ENCODE measurements at places on chromosomes 13 and 19.

GRCh38 chr13:97140611-97141010 is 81.5 kb upstream of the MBNL2 start:
- DNase-seq = no peak

DNA sequence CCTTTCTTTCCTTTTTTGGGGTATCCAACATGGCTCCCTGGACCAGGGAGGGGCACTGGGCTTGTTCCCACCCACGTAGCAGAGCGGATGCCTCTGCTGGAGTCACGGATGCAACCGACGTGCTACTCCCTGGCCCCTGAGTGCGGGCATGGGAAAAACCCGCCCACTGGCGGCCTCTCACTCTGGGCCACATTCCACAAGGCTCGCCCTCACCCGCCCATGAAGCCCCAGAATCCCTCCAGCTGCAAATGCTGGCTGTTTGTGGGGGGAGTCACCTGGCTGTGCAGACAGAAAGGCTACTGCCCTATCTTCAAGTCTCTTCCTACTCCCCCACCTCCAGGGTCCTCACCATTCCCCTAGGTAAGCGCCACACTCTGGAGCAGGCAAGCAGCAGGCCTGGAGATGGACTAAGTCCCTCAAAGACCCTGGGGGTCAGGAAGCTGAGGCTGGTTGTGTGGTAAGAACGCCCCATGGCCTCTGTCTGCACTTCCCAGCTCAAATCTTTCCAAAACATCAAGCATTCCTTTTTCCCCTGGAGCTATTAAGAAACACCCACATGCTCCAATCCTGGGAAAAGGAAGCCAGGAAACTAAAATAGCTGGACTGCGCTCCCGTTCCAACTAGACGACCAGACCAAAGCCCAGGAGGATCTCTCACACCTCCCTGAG is 17.9 kb upstream of the EPHX3 start:
- DNase-seq = no peak

DNA sequence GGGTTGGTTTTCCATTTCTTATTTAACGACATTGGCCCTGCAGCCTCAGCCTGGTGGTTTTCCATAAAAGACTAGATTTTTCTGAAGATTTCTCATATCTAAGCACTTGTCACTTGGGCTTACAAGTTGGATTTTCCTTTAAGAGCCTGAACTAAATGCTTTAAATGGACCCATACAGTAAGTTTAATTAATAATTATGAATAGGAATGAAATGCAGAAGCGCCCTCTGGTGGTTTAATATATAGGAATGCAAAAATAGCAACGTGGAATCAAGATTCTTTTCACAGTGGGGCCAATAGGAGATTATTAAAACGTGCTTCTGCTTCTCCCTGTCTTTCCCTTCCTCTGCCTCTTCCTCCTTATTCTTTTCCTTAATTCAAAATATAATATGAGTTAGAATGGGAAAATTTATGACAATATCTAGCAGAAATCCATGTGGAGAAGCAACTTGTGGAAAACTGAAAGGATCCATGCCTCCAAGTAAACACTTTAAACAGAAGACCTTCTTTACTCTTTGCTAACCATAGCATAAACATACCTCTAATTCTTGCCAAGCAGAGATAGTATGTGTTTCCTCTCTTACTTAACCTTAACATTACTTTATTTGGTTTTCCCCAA is 324.0 kb downstream of the GPC5 start:
- no peak for DNase-seq

- DNase-seq = peak; percentile 64
These were observed 79.3 kb downstream of the KDM4B start for GRCh38 chr19:5048091-5048726.

DNA sequence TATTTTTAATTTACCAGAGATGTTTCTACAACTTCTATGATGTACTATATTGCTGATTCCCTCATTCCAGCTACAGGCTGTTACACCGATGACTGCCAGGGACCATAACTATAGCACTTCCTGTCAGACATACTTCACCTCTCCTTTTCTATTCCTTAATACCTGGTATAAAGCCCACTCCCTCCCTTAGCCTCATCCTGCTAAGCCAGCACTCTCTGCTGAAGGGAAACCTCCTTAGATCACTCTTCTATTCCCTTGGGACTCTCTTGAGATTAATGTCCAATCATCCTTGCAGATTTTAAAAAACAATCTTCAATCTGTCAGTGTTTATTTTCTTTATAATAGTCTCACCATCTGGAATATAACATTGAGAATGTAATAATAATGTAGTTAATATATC is 127.9 kb downstream of the DIAPH3 start:
- DNase-seq = peak; percentile 38

DNA sequence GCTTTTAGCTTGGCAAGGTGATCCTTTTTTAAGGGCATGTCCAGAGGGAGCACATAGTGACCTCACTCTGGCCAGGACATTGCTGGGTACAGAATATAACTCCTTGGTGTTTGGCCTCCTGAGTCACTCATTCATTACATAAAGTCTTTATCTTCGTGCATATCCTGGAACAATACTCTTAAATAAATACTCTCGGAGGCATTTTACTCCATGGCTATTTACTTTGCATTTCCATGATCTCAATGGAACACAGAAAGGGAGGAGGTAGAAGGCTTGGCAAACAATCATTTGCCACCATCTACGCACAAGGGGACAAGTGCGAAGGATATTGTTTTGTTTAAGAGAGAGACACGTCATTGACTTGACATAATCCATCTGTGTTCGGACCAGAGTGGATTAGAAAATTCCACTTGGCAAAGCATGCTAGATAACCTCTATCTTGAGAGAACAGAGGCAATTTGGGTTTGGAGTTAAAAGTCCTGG is 210.0 kb downstream of the IRS2 start:
- DNase-seq = no peak

GRCh38 chr19:39637891-39638290 is 17.8 kb upstream of the LGALS16 start:
- DNase-seq = no peak

GRCh38 chr19:21705393-21705792 is 62.0 kb downstream of the ZNF100 start:
- no peak for DNase-seq

DNA sequence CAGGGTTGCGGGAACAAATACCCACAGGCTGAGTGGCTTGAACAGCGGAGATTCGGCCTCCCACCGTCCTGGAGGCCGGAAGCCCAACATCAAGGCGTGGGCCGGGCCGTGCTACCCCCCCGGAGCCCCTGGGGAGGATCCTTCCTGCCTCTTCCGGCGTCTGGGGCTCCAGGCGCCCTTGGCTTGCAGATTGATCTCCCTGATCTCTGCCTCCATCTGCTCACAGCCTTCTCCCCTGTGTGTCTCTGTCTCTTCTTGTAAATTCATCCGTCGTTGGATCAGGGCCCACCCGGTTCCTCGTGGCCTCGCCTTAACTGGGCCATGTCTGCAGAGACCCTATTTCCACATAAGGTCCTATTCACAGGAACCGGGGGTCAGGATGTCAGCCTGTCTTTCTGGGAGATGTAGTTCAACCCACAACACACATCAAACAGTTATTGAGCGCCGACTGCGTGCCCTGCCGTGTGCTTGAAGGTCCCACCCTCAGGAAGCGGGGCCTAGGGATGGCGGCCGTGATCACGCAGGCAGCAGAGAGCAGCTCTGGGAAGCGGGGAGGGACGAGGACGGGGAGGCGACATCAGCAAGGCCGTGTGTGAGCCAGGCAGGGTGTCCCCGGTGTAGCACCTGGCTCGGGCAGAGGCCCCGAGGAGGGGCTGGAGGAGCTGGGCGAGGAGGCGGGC is 21.3 kb downstream of the HCN2 start:
- DNase-seq = no peak

DNA sequence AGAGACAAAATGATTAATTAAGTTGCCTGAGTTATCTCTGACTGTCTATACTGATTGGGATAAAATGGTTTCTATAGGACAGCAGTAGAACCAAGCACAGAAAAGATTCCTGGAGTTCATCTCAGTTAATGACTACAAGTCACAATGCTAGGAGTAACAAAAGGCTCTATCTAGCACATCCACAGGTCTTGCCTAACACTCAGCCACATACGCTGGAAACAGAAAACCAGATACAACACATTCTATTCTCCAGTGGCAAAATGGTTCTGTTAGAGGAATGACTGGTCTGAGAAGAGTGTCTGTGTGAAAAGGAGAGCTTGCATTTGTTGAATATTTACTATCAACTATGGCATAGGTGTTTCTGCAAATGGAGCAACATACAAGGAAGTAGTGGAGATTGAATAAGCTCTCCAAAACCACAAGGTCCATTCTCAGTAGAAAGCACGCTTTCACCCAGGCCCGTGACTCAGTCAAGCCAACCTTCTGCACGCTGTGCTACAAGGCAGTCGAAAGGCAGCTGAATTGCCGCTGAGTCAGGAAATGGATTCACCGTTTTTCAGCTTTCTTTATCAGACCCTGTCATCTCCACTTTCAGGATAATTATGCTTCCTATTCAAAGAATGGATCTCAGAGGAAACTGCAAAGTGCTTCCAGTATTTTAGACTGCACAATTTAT is 761.5 kb downstream of the EFNB2 start:
- no peak for DNase-seq

DNA sequence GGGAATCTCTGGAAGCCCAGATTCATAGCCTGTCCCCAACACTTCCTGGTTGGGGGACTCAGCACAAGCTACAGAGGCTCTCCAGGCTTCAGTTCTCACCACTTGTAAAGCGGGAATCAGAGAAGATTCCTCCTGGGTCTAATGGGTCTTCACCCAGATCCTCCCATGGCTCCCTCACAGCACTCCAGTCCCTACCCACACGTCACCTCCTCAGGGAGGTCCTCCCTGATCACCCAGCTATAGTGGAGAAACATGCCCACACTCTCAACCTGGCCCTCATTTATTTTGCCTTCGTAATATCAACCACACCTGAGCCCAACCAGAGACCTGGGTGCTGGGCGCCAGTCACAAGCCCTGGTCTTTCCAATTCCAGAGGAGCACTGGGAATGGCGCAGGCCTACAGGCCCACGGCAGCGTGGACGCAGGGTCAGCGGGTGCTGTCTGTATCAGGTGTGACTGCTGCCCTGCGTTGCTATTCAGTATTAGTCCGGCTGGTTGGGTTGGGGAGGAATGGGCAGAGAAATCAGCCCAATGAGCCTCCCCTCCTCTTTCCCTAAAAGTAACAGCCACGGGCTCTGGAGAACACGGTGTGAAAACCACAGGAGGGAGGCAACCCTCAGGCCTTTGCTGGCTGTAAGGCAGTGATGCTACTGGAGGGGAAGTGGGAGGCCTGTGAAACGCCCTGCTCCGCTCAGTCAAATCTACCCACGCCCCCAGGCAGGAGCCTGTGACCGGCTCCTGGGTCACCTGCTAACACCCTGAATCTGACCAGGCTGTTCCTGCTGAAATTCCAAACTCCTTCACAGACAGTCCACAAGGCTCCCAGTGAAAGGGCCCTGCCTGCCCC is 5.2 kb downstream of the AKT2 start:
- no peak for DNase-seq

DNA sequence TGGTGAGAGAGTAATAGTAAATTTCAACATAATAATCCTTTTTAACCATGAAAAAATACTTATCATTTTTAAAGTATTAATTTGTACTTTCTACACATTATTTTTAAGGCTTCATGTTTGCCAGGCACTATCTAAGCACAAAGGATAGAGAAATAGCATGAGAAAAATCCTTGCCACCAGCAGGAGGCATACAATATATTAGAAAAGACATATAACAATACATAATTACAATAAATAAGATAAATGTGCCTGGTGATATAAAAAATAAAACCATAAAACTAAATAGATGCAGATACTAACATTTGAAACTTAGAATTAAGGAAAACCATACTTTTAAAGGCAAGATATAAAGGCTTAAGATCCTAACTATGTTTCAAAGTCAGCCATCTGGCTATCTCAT is 1256.4 kb downstream of the DIAPH3 start:
- no peak for DNase-seq

DNA sequence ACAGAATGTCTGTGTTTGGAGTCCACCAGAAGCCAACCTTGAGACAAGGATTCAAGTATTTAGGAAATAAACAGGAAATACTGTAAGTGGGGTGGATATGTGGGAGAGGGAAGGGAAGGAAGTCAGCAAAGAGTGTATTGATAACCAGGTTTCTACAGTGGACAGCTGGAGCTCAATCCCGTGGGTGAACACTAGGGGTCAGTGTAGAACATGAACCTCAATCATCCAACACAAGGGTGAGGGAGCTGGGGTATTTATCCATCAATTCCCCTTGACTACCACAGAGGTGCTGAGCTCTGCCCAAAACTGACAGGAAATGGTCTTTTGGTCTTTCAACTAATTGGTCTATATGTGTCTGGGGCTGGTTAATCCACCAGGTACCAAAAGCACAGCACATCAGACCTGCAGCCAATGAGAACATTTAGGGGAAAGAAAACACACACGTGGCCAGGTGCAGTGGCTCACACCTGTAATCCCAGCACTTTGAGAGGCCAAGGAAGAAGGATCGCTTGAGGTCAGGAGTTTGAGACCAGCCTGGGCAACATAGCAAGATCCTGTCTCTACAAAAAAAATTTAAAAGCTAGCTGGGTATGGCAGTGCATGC is 5.6 kb upstream of the SYDE1 start:
- peak; percentile 52 for DNase-seq

Data from NCI-H524 (cell line).